ENCODE measurements at places on chromosomes 16 and 17. TPM values are rescaled to one million over a fixed set of nuclear protein-coding genes. Genes with fewer than 3 reads are reported as not detected.

Gene EME1
- total RNA-seq: 2.1 TPM

Gene SCN4A
- total RNA-seq: not detected

Gene GPRC5C
- 9.1 TPM for total RNA-seq

Gene BIRC5
- total RNA-seq: 25.3 TPM

Gene PHOSPHO1
- total RNA-seq: not detected

Gene COG7
- 10.2 TPM for total RNA-seq

Gene SEZ6
- total RNA-seq: not detected

Gene PPY
- total RNA-seq: 1.6 TPM

Gene CCDC40
- 0.57 TPM for total RNA-seq

Gene PRM2
- not detected for total RNA-seq

Gene MYO15A
- 1.6 TPM for total RNA-seq

Measured in hair follicular keratinocyte (primary cell).